ENCODE measurements at places on chromosomes 1 and 21.
A peak's percentile ranks its signal among the peaks of the same experiment; 100 is the strongest.

GRCh38 chr21:42373196-42373907, 7.0 kb upstream of the TFF1 start:
- no peak for DNase-seq

DNA sequence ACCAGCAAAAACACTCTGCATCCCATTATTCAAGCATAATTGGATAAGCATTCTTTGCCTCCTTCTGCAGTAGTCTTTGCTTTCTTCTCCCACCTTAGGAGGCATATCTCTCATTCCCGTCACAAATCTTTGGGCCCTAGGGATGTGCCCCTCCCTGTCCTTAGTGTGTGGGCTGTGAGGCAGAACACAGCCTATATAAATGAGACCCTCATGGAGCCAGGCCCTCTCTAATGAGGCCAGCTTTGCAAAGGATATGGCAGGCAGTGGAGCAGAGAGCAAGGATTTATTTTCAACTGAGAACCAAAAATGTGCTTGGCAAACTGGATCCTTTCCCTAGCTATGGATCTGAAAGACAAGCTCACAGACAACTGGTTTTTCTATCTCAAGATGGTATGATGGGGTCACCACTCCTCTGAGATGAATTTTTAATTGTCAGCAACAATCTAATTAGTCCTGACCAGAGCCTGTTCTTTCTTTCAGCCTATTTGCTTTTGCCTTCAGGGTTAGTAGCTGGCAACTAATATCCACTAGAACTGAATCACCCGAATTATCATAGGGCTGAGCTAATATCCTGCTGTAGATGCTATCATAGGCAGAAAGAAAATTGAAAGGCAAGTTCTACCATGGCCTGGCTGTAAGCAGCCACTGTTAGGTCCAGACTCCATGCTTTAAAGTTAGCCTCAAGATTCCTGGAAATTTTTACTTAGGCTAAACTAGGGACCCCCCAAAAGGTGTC, 134.2 kb downstream of the SYT2 start:
- DNase-seq: no peak

- peak; percentile 70 for DNase-seq
Observed at GRCh38 chr1:74732960-74733603, at the start of the genes CRYZ and TYW3. CRYZ (minus strand) TSS chr1:74733050; CDS start chr1:74724821, 8,229 bp downstream. TYW3 (plus strand) TSS chr1:74733152; CDS start chr1:74733245, 93 bp downstream.

DNA sequence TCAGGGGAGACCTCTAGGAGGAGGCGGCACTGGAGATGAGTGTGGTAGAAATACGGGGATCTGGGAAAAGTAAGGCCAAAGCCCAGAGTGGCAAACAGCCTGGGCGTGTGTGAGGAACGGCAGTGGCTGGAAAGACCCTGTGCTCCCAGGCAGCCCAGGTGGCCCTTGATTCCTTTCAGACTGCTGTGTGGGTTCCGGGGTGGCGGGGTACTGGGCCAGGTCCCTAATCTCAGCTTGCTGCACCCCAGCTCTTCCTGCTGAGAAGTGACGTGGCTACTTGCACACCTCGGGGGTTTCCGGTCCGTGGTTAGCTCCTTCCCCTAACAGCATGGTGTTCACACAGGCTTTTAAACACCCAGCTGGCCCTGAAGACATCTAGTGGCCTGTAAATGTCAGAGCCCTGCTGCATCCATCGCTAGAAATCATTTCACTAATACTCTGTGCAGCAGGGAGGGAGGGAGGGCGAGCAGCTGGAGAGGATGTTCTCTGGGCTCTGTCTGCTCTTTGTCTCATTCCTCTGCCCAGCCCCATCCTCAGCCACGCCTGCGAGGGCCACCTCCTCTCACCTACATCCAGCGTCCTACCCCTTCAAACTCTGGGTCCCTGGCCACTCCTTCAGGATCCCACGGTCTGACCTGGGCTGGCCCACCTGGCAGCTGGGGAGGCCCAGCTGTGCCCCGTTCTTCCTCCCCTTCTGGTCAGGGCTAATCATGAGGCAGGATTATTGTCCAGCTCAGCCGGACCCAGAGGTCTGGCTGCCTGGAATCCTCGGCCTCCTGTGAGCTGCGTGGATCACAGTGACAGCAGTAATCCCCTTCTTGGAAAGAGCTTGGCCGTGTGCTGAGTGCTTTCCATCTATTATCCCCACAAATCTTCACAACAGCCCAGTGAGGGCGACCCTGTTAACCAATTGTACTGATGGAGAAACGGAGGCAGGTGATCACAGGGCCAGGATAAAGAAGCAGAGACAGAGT, 7.2 kb downstream of the ZDHHC18 start:
- peak; percentile 91 for DNase-seq

- no peak for DNase-seq
Observed at GRCh38 chr1:10143961-10144485, 66.3 kb upstream of the KIF1B start.

GRCh38 chr1:94616506-94616905, 74.9 kb upstream of the F3 start:
- DNase-seq: no peak

DNA sequence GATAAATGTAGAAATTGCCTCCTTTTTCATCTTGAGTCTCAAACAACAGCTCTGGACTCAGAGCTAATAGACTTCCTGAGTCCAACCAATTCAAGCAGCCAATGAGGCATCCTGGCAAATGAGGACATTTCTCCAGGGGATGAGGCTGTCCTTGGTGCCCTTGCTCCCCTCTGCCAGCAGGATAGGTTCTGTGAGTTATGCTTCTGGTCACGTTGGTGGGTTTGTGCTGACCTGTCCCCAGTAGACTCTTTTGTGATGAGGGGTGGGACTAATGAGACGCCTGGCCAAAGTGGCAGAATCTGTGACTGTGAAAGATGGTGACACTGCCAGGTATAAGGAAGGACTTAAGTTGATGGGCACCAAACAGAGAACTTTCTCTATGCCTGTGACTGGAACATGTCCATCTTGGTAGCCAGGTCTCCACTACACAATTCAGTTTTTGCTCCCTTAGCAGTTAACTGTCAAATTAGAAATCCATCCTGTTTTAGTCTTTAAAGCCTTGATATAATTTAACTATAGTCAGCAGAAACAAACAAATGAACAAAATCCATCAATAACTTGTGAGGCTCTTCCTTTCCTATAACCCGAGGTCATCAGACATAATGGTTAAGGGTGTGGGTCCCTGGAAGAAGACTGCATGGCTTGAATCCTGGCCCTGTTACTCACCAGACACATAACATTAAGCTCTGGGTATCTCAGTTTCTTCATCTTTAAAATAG, 35.7 kb upstream of the THEM4 start:
- no peak for DNase-seq
